ENCODE measurements at places on chromosomes 13 and 19. TPM values are rescaled to one million over a fixed set of nuclear protein-coding genes. Genes with fewer than 3 reads are reported as not detected.

DNA sequence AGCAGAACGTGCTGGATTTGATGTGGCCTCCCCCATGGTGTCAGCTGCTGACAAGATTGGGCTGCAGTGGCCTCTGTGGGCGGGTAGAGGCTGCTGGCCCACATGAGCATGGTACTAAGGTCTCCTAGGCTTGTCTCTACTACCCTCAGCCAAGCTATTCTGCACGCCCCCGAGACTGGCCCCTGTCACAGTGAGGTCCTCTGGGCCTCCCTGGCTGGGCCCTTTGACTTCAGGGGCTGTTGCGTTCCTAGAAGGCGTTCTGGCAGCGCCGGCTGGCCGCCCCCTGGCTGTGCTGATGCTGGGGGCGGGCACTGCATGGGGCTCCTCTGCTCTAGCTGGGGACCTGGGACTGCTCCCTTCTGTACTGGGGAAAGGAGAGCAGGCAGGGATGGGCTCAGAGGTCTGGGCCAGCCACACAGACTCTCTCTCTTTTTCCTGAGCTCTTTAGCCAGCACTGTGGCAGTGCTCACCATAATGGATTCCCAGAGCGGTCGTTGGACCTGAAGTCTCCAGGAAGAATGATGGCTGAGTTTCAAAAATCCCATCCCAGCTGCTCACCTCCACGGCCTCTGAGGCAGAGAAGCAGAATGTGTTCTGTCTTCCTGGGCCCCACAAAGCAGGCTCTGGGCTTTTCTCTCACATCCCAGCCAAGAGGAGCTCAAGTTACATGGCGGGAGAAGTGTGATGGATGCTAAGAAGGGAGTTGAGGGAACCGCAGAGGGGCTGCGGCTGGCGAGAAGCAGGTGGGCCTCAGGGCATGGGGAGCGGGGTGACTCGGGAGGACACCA is 32.3 kb downstream of the TSSK6 start:
- no peaks in the 10 kb centered on the region for H3K27me3 ChIP-seq
- peaks cover 42% of the 10 kb centered on the region for H3K4me1 ChIP-seq
- H3K27ac ChIP-seq: no peak overlapping the region
- DNase-seq: no peak
- H3K4me3 ChIP-seq: no peak overlapping the region

GRCh38 chr19:35929876-35930275 is 6.3 kb upstream of the LRFN3 start:
- peaks cover 18% of the 10 kb centered on the region for H3K4me1 ChIP-seq
- H3K4me3 ChIP-seq: no peak overlapping the region
- DNase-seq: peak; percentile 41
- H3K36me3 ChIP-seq: no peaks in the 10 kb centered on the region

GRCh38 chr13:112657850-112658445 is 31.9 kb upstream of the ATP11A start:
- H3K4me1 ChIP-seq: no peaks in the 10 kb centered on the region
- H3K27ac ChIP-seq: no peak overlapping the region
- no peak for DNase-seq
- H3K27me3 ChIP-seq: no peaks in the 10 kb centered on the region
- H3K36me3 ChIP-seq: no peaks in the 10 kb centered on the region

GRCh38 chr13:78443839-78444238 is 159.5 kb downstream of the POU4F1 start:
- H3K4me1 ChIP-seq: no peaks in the 10 kb centered on the region
- H3K27ac ChIP-seq: no peak overlapping the region

- DNase-seq: no peak
- 0 out of 2 replicates have a peak overlapping the region, but pooled peaks have one; percentile 3 for H3K27ac ChIP-seq
Measured at GRCh38 chr13:50209631-50210030, 194.4 kb downstream of the KCNRG start.

GRCh38 chr13:93771782-93772181 is 545.2 kb downstream of the GPC6 start:
- H3K27ac ChIP-seq: no peak overlapping the region
- no peaks in the 10 kb centered on the region for H3K36me3 ChIP-seq
- no peaks in the 10 kb centered on the region for H3K27me3 ChIP-seq
- no peak overlapping the region for H3K4me3 ChIP-seq
- DNase-seq: no peak
- no peaks in the 10 kb centered on the region for H3K4me1 ChIP-seq

The ZNF420 gene
- total RNA-seq: 14.8 TPM

DNA sequence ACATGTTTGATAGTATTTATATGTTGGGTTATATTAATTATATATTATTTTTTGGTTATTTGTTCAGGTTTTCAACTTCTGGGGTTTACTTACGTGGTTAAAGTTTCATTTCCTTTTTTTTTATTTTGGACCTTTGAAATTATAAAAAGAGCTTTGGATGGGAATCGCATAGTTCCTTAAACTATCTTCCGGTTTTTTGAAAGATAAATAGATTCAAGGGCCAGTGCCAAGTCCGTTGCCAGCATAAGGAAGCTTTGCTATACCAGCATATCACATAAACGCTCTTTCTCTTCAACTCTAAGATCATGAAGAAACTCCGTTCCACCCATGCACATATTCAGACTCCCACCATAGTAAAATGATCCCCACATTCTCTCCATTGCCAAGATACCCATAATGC is 7.4 kb upstream of the OXGR1 start:
- H3K27me3 ChIP-seq: no peaks in the 10 kb centered on the region
- no peak overlapping the region for H3K4me3 ChIP-seq
- H3K27ac ChIP-seq: no peak overlapping the region
- DNase-seq: no peak
- H3K36me3 ChIP-seq: no peaks in the 10 kb centered on the region

DNA sequence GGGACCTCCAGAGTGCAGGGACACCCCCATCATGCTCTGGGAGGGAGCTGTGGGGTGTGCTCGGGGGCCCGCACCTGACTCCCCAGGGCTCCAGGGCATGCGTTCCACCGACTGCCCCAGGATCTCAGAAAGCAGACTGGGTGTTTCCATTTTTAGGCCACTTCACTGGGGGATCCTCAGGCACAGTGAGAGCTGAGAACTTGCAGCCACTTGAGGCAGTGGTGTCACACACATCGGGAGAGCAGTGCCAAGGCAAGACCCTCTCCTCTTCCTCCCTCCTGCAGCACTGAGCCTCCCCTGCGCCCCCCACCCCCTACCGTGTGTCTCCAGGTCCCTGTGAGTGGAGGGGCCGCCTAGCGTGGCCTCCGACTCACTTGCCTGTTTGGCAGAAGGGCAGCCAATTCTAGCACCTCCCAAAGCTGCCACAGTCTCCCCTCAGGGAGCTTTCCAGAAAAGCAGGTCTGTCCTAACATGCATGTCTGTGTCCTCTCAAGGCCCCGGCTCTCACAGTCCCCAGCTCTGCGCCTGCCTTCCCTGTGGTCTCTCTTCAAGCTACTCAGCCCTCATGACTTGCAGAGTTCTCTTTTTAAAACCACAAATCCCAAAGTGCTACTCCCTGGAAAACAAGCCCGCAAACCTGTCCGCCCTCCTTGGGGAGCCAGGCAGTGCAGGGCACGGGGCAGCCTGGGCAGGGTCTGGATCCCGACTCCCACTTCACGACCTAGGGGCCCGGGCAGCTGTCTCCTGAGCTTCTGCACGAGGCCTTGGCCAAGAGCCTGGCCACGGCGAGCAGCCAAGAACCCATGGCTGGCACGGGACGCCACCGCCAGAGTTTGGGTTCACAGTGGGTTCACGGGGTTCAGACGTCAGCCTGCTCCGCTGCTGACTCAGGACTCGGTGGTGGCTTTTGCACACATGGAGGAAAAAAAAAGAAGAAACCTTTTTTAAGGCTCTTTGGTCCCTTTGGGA is 94.1 kb downstream of the STK24 start:
- no peaks in the 10 kb centered on the region for H3K36me3 ChIP-seq
- H3K4me3 ChIP-seq: no peak overlapping the region
- peaks cover 9% of the 10 kb centered on the region for H3K4me1 ChIP-seq
- no peak overlapping the region for H3K27ac ChIP-seq

DNA sequence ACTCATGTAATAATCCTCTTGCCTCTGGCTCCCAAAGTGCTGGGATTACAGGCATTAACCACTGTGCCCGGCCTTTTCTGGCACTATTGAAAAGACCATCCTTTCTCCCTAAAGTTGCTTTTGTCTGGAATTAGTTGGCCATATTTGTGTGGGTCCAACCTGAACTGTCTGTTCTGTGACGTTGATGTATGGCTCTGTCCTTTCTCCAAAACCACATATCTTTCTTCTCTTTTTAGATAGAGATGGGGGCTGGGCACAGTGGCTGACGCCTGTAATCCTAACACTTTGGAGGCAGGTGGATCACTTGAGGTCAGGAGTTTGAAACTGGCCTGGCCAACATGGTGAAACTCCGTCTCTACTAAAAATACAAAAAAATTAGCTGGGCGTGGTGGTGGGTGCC is 17.9 kb downstream of the DNM2 start:
- no peaks in the 10 kb centered on the region for H3K27me3 ChIP-seq
- H3K36me3 ChIP-seq: no peaks in the 10 kb centered on the region
- no peak overlapping the region for H3K27ac ChIP-seq
- no peak overlapping the region for H3K4me3 ChIP-seq

The CD33 gene
- total RNA-seq: 18.1 TPM

GRCh38 chr13:21033212-21033840 is 28.1 kb downstream of the LATS2 start:
- H3K4me1 ChIP-seq: no peaks in the 10 kb centered on the region
- no peaks in the 10 kb centered on the region for H3K36me3 ChIP-seq
- H3K27ac ChIP-seq: no peak overlapping the region

DNA sequence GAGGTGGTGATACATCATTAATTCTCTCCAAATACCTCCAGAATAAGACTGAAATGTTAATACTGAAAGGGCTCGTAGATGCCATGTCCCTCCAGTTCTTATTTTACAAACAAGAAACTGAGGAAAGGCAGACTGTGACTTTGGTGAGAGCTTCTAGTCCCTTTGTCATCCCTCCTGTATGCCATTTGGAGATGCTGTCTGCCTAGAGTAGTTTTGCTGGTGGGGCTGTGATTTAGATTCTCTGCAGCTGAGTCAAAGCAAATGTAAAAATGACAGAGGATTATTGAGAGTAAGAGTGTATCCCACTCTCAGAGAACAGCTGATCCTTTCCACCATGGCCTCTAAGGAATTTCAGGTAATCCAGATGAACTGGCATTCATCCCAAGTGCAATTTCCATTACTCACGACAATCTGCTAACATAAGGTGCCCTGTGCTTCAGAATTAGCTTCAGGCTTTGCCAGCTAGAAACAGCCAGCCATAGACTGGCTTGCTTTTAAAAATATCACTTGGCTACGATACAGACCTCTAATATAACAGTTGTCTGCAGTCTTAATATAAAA is 16.8 kb downstream of the PABPC3 start:
- H3K36me3 ChIP-seq: no peaks in the 10 kb centered on the region
- peaks cover 1% of the 10 kb centered on the region for H3K4me1 ChIP-seq
- no peak for DNase-seq
- H3K4me3 ChIP-seq: no peak overlapping the region
- no peak overlapping the region for H3K27ac ChIP-seq

DNA sequence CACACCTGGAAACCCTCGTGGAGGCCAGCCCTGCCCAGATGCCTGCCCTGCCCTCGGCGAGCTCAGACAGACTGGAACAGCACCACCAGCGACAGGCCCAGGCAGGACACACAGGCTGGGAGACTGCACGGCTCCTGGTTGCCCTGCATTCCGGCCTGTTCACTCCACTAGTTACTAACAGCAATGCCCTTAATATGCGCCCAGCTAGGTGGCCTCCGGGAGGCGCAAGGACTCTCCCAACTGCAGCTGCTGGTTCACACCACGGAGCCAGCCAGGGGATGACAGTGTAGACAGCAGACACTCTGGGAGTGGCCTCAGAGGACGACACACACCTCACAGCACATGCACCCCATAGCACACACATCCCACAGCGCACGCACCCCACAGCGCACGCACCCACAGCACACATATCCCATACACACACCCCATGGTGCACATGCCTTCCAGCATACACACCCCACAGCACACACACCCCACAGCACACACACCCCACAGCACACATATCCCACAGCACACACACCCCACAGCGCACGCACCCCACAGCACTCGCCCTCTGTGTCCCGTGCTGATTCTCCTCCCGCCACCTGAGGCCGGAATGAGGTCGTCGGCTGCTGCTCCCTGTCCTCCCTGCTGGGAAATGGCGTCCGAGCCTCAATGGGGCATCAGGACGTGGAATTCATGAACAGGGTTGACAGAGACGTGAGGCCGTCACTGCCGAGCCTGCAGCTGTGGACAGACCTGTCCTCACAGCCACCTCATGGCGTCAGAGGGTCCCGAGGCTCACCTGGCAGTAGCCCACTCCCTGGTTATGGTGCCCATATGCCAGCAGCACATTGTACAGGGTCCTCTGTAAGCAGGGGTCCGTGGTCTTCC is 13.6 kb downstream of the GRTP1 start:
- no peak overlapping the region for H3K4me3 ChIP-seq
- H3K27ac ChIP-seq: no peak overlapping the region
- no peaks in the 10 kb centered on the region for H3K4me1 ChIP-seq
- H3K36me3 ChIP-seq: no peaks in the 10 kb centered on the region
- no peaks in the 10 kb centered on the region for H3K27me3 ChIP-seq

DNA sequence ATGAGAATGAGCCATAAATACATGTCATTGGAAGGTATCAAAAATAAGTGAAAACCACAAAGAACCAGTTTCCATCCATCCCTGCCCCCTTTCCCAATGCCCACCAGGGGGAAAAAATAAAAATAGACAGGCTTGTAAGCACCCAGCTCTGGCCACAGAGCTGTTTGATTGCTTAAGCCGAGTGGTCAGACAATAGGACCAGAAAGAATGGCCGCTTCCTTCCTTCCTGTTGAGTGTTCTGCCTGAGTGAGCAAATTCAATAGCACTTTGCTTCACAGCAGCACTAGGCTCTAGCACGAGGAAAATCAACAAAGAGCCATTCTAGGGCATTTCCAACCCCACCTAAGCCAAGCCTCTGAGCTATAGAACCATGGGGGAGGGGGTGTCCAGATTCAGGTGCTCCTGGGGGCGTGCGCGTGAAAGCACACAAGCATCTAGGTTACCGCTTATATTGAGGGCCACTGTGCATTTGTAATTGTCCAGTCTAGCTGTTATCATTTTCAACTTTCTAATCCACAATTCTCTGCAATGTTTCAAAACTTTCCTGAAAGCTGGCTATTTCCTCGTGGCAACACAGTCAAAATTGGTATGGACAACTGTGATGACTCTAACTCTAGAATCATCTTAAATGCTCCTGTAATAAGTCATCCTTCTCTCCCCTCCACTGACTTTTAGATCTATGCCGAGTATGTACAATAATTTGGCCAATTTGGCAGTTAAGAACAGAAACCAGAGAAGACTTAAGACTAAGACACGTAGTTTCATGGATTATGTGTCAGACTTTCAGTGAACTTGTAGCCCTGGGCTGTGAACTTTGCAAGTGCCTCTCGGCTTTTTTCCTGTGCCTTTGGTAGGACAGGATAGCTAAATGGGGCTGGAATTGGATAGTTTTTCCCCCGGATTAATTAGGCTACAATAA is 64.3 kb downstream of the SPRY2 start:
- no peaks in the 10 kb centered on the region for H3K36me3 ChIP-seq
- no peak overlapping the region for H3K27ac ChIP-seq
- no peak for DNase-seq
- no peaks in the 10 kb centered on the region for H3K4me1 ChIP-seq

DNA sequence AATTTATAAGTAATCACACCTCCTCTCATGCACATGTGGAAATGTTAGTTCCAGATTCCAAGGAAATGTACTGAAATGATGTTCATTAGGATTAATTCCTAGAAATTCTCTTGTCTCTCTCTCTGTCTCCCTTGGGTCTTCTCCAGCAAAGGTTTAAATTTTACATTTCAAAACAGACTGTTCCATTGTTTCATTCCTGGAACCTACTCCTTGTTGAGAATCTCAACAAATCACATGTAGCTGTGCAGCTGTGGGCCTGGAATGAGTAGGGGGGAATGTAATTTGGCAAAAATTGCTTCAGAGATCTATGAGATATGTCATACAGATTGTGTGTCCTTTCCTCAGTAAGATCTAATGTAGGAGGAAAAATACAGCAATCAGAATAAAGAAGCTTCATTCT is 46.2 kb upstream of the RFXAP start:
- H3K4me1 ChIP-seq: peaks cover 10% of the 10 kb centered on the region
- no peaks in the 10 kb centered on the region for H3K36me3 ChIP-seq
- no peak for DNase-seq
- no peak overlapping the region for H3K27ac ChIP-seq
- H3K27me3 ChIP-seq: no peaks in the 10 kb centered on the region
- no peak overlapping the region for H3K4me3 ChIP-seq

Measured in Karpas-422 (cell line).